ENCODE measurements at places on chromosomes 6 and 20. TPM values are rescaled to one million over a fixed set of nuclear protein-coding genes. Genes with fewer than 3 reads are reported as not detected.

The KHDC1L gene
- not detected for total RNA-seq

The TRIM10 gene
- not detected for total RNA-seq

The MUCL3 gene
- total RNA-seq: not detected

The DYNLT2 gene
- 1.9 TPM for total RNA-seq

The CST5 gene
- not detected for total RNA-seq

The COL21A1 gene
- total RNA-seq: 12.9 TPM

The CHRNA4 gene
- total RNA-seq: not detected

The RWDD1 gene
- 46.8 TPM for total RNA-seq
